NCI-H1436 (cell line): ENCODE measurements at places on chromosomes 3 and 15.

DNA sequence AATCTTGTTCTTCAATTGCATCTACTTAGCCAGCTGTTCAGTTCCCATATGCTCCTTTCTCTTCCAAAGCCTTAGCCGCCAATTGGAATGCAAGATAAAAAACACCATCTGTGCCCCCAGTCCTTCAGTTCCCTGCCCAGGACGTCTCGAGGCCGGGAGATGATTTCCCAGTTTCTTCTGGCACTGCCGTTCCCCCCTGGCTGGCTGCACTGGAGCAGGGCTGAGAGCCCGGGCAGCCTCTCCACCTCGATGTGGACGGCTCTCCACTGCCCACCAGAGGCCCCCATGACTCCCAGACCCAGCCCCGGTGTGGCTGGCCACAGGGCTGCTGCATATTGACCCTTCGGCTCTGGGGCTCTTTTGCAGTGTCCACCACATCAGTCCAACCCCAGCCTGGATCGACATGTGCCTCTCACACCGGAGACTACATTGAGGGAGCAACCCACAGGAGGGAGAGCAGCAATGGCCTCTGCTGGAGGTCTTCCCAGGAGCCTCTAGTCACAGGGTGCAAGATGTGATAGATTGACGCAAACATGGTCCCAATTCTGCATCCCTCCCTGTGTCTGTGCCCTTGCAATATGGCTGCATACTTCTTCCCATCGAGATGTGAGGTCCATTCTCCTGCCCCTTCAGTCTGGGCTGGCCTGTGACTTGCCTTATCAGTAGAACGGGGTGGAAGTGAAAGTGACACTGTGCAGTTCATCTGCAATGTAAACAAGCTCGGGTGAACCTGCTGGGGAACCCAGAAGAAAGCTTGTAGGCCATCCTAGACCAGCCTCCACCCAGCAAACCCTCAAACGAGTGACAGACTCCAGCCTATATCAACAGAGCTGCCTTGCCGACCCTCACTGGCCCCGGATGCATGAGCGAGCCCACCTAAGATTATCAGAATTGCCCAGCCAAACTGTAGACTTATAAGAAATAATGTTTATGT is 52.3 kb upstream of the PRR20G start:
- no peak for DNase-seq

DNA sequence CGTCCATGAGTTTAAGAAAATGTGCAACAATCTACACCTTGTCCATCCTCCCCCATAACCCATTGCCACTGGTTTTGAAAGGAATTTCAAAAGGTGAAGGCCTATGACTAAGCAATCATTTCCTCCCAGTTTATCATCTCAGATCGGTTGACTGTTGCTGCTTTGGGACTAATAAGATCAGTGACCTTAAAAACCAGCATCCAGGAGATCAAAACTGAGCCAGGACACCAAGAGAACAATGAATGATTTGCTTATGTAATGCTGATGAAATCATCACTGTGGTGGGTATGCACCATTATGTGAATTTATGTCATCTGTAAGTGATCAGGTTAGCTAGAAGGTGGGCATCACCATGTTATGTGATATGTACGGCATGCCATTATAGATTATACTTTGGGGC is 195.5 kb downstream of the SSR3 start:
- no peak for DNase-seq

- DNase-seq, result no peak
Measured at GRCh38 chr3:180922242-180922641, 9.8 kb downstream of the FXR1 start.

GRCh38 chr3:40166997-40167396 is 142.5 kb upstream of the EIF1B start:
- no peak for DNase-seq

GRCh38 chr3:37103103-37103808 is 71.1 kb downstream of the LRRFIP2 start:
- no peak for DNase-seq

- DNase-seq, result no peak
Measured at GRCh38 chr3:155354658-155355057, 61.2 kb upstream of the STRIT1 start.

- DNase-seq, result no peak
Measured at GRCh38 chr3:101512396-101512645, 691 bp downstream of the SENP7 start.

DNA sequence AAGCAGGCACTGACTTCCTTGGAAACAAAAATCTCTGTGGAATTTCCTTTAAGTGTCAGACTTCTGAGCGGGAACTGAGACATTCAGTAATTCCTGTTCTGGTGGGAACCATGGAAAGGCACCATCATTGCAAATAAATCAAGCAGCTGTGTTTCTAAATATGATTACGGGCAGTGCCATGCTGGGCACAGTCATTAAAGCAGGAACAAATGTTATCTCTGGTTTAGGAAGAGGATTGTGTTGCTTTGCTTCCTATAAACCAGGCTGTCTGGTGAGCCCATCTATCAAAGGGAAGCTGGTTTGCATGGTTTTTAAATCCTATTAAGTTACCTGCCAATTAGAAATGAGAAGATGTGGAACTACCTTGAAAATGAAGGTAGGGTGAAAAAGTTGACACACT is 86.7 kb downstream of the EBLN2 start:
- no peak for DNase-seq

- DNase-seq, result no peak
Measured at GRCh38 chr3:99883693-99884092, 66.0 kb downstream of the CMSS1 start.

DNA sequence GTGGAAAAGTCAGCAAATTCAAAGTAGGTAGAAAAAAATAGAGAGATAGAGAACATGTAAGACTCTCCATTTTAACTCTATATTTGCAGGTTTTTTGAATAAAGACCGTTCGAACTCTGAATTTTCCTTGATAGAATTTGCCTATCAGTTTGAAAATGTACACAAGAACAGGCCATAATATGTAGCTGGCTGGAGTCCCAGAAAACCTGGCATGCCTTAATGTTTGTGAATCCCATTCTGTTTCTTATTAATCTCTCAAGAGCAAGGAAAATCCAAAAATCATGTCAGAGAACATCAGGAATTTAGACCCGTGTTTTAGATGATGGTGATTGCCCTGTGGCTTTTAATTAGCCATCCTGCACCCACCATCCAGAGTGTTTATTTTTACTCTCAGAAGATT is 7.2 kb upstream of the CFAP161 start:
- no peak for DNase-seq

- DNase-seq, result no peak
Measured at GRCh38 chr3:17035033-17035432, 150.3 kb downstream of the PLCL2 start.

DNA sequence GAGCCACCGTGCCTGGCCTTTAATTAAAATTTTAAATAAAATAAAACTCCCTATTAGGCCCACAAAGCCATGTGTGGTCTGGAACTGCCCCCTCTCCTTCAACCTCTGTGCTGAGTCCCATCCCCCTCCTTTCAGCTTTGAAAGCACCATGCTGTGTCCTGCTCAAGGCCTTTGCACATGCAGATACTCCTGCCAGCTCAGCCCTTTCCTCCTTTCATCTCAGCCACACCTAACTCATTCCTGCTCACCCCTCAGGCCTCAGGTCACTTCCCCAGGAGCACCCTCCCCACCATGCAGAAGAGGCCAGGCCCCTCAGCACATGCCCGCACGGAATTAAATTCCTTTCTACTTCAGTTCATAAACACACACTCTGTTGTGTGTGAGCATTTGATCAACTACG is 28.1 kb downstream of the ATRIP start:
- DNase-seq, result no peak

DNA sequence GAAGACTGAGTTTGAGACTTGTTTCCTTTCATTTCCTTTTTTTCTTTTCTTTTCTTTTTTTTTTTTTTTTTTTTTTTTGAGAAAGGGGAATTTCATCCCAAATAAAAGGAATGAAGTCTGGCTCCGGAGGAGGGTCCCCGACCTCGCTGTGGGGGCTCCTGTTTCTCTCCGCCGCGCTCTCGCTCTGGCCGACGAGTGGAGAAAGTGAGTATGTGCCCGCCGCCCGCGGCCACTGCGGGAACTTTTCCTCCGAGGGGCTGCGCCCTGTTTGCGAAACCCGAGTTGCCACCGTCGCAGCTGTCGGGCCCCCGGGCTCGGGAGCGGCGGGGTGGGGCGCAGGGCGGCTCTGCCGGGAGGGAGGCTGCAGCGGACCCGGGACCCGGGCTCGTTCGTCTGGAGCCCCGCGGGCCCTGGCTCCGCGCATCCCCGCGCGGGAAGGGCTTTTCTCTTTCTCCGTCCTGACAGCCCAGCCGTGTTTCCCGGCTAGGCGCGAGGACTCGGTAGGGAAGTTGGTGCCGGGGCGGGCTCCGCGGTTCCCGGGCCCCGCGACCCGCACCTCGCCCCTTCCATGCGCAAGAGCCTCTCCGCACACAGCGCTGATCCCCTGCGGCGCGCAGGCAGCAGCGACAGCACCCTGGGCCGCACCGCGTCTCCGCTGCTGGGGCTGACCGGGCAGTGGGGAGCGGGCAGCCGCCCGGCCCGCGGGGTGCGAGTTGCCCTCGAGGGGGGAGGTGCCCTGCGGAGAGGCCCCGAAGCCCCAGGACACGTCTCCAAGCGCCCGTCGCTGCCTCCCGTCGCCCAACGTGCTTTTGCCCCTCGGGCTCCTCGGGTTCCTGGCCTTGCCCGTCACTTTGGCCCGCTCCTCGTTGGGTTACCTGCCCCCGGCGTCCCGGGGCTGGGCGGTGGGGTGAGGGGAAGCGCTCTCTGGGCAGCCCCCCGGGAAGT is 1.4 kb downstream of the IGF1R start:
- no peak for DNase-seq

GRCh38 chr3:112646623-112647022 is 5.7 kb upstream of the CCDC80 start:
- DNase-seq, result no peak
